ENCODE measurements at places on chromosomes 2 and 18.

GRCh38 chr2:233853353-233853752 is 982 bp downstream of the HJURP start:
- DNase-seq = no peak

DNA sequence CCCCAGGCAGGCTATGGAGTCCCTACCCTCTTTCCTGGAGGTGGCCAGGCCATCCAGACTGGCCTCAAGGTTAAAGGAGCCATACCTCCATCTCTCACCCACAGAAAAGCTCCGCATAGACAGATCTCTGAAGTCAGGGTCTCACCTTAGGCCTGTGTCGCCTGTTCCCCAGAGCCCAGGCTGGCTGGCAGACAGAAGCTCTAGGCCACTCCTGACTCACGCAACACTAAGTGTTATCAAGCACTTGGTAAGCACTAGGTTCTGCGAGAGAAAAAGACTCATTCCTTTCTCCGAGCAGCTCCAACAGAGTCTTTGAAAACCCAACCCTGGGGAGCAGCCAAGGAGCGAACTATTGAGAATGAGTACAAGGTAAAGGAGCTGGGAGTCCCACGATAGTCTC is 6.1 kb downstream of the SMAD7 start:
- no peak for DNase-seq

- no peak for DNase-seq
Measured at GRCh38 chr2:105576050-105576439, 168.7 kb upstream of the NCK2 start.

DNA sequence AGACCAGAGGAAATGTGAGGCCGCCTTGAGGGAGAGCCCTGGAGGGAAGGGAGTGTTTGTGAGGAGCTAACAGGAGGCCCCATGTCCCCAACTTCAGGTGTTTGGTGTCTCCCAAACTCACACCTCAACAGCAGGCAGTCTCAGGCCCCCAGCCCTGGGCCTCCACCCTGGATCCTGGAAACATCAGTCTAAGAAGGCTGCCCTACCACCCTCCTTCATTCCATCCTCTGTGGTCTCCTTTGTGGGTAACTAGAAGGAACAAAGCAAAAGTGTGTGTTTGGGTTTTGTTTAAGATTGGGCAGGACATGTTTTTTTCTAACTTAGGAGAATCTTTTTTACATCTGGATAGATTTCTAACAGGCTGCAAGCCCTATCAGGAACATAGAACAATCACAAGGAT is 404.3 kb downstream of the BCL11A start:
- DNase-seq = no peak

DNA sequence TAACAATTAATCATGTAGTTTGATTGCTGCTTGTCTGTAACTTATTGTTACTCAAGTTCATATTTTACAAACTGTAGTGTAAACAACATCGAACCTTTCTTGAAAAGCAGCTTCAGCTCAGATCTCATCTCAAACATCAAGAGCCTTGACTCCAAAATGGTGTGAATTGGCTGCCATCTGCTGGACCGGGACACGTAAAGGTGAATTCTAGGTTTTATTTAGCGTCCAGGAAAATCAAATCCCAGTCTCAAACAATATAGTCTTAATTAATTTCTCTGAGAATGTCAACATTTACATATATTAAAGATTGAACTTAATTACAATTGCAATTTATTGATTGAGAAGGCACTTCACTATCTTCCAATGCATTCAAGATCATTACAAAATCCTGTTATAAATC is 453.0 kb downstream of the GALR1 start:
- DNase-seq = no peak

- DNase-seq = no peak
Measured at GRCh38 chr18:41999751-42000150, 44.7 kb downstream of the PIK3C3 start.

- no peak for DNase-seq
Measured at GRCh38 chr18:46387441-46388131, 269.4 kb downstream of the LOXHD1 start.

- DNase-seq = no peak
Measured at GRCh38 chr2:96108541-96109360, 7.6 kb downstream of the ADRA2B start.

DNA sequence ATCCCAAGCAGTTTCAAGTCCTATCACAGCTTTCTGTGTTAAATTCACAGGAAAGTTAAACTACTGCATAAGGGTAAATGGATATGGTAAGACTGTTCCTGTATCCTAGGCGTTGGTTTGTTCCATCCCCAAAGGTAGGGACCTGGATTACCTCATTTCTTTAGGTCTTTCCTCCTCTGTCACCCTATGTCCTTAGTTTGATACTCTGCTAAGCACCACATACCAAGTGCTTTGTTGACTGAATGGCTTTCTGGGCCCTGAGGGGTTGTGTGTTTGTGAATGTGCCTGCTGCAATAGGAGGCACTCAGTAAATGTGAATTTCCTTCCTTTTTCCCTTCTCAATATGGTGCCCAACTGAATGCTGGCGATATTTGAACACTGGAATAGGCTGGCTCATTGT is 7.8 kb downstream of the NOSTRIN start:
- no peak for DNase-seq

GRCh38 chr2:6945087-6945813 is 28.0 kb downstream of the RNF144A start:
- no peak for DNase-seq

DNA sequence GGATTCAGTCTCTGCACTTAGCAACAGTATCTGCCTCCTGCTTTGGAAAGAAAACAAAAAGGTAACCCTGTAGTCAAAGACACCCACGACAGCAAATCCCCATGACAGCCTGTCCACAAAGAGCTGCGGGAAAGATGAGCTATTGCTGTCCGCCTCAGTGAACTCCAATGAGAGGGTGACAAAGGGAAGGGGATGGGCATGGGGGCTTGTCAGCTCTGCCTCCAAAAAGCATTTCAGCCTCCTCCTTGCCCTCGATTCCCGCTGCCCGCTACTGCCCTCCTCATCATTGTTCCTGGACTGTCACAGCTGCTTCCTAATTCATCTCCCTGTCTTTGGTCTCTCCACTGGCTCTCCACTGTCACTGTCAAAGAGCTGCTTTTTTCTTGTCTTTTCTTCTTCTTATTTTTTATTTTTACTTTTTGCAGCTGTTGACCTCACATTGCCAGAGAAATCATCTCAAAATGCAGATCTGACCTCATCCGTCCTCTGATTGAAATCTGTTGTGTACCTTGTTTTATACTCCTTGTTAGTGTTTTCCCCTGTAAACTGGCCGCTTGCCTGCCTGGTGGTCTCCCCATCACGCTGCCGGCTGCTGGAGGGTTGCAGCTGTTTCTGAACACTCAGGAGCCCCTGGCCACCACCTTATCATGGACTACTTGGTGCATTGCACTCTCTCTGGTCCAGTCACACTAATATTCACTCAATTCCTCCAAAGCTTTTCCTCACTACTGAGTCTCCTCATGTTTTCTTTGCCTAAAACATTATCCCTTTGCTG is 7.9 kb upstream of the E2F6 start:
- DNase-seq = no peak

All from NCI-H187 (cell line).